Uterus (tissue), 4 donors: ENCODE measurements at places on chromosomes 4 and X. TPM values are rescaled to one million over a fixed set of nuclear protein-coding genes. Genes with fewer than 3 reads are reported as not detected.

Gene HPSE
- total RNA-seq, result 10.2 TPM

Gene CSAG2
- not detected for total RNA-seq

Gene HSFX3
- total RNA-seq, result not detected

Gene CT45A5
- total RNA-seq, result not detected

Gene PUDP
- 11.4 TPM for total RNA-seq

Gene TEX13B
- total RNA-seq, result not detected

Gene WAS
- total RNA-seq, result 20.7 TPM

Gene F8A3
- not detected for total RNA-seq

Gene RASGEF1B
- total RNA-seq, result 21.2 TPM

Gene SH3RF1
- 41.2 TPM for total RNA-seq

Gene RBM3
- 193 TPM for total RNA-seq

Gene ITIH6
- not detected for total RNA-seq

Gene TCP11X2
- not detected for total RNA-seq

Gene TCEAL6
- not detected for total RNA-seq

Gene CORIN
- 4.8 TPM for total RNA-seq
